Dermis microvascular lymphatic vessel endothelial cell (primary cell): ENCODE measurements at places on chromosomes 11 and 22.

DNA sequence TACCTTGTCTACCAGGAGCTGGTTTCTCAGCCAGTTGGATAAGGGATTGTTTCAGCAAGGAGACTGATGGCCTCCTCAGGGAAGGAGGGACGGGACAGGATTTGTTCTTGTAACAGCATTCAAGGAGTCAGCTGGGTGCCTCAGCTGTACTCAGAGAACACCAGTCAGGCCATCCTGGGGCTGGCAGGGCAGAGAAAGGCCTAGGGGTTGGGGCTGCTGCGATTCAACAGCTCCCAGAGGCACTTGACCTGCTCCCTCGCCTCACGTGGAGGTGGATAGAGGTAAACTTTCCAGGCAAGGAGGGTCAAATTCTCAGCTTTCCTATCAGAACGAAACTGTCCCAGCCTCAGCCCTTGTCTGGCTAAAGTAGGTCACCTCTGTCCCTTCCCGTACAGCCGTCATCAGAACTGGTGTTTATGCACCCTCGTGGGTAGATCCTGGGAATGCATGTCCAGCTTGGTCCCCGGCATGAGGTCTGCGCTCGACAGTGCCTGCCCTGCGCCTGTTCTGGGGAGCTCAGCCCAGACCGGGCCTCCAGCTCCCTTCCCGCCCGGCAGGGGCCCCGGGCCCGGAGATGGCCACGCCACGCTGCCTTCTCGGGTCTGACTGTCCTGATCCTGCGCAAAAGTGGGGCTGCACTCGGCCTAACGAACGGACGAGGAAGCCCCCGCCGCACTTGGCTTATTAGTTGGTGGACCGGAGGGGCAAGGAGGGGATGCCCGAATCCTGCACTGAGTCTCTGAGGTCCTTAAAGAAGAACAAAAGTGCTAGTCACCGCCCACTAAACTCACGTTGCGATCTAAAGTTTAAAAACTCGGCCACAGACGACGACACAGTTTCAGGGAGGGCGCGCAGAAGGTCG is 762 bp upstream of the CCDC134 start:
- peak; percentile 19 for DNase-seq

GRCh38 chr11:78662811-78663210 is 88.1 kb upstream of the NARS2 start:
- DNase-seq = no peak

DNA sequence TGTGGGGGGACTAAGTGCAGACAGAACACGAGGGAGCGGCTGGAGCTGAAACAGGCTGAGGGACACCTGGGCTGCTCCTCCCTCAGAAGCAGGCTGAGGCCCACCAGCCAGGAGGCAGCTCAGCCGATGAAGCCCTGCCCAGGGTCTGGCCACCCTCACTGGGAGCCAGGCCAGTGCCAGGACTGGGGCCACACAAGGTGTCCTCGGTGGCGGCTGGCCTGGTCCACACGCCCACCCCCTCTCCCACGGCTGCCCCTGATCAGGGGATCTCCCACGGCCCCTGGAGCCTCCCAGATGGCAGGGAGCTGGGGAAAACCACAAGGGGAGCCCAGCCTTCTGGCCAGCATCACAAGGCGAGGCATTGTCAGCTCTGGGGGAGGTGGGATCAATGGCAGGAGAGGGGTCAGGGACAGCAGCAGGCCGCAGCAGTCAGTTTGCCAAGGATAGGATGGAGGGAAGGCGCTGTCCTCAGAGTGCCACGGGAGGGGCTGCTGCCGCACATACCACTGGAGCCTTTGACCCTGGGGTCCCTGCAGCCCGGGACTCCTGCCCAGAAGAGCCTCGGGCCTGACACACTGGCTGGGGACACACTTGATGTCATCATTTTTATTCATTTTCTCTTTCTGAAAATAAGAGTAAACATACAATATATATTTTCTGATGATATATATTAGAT is 11.7 kb upstream of the RASL10A start:
- no peak for DNase-seq

GRCh38 chr11:15127341-15127740 is 12.6 kb downstream of the INSC start:
- DNase-seq = peak; percentile 16

- peak; percentile 52 for DNase-seq
Measured at GRCh38 chr11:57514538-57515331, 767 bp downstream of the SLC43A1 start.

DNA sequence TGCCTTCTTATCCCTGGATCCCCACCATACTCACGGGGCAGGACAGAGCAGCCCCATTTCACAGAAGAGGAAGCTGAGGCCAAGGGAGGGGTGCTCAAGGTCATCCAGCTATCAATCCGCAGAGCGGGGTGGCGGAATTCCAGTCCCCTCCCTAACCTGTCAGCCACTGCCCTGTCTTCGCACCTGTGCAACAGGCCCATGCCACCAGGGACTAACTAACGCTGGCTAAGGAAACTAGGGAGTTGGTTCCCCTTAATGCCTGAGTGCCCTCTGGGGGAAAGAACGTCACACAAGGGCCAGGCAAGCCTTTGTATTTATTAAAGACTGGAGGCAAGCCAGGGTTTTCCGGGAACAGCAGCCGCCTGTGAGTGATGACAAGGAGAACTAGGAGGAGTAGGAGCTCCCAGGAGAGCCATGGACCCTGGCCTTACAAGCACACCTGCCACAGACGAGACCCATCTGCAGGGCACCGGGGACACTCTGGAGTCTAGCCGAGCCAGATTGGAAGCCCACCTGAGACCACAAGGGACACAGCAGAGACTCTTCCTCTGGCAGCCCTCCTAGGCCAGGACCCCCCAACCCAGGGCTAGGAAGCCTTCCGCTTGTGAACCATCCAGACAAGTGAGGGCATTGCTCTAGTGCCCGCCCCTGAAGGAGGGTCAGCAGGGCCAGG is 64.4 kb downstream of the MYH9 start:
- peak; percentile 71 for DNase-seq

GRCh38 chr11:57630171-57630570 is 19.5 kb downstream of the YPEL4 start:
- no peak for DNase-seq

GRCh38 chr22:25083807-25084200 is 115.9 kb upstream of the CRYBB3 start:
- DNase-seq = no peak

DNA sequence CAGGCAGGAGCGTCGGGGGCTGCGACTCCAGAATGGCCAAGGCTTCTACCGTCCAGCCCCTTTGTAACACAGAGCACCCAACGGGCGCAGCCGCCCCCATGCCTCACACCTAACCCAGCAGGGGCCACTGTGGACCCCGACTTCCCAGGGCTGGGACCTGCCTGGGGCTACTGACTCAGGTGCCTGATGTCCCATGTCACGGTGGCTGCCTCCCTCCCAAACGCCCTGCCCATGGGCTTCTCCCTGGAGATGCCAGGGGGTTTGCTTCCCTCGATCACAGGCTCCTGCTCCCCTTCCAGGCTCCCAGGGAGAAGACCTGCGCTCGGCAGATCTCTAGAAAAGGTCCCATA is 84.0 kb downstream of the MYEOV start:
- no peak for DNase-seq

DNA sequence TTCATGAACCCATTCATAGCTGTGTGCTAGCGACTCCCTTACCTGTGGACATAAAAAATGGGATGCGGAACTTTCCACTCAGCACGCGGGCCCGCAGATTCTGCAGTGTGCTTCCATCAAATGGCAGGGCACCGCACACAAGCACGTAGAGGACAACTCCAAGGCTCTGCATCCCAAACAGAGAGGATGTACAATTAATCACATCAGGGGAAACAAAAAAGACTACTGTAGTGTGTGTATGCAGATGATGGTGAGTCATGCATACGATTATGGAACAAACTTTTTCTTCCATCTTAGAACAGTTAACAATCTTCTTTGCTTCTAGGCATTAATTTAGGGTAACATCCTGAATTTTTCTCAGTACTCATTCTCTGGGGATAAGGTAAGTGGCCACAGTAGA is 58.8 kb upstream of the APOA1 start:
- no peak for DNase-seq

- DNase-seq = no peak
Measured at GRCh38 chr22:32237906-32238305, 17.2 kb downstream of the SLC5A4 start.
